Right cardiac atrium (tissue), 5 donors: ENCODE measurements at places on chromosomes 2 and 18. TPM values are rescaled to one million over a fixed set of nuclear protein-coding genes. Genes with fewer than 3 reads are reported as not detected.
A peak's percentile ranks its signal among the peaks of the same experiment; 100 is the strongest.

DNA sequence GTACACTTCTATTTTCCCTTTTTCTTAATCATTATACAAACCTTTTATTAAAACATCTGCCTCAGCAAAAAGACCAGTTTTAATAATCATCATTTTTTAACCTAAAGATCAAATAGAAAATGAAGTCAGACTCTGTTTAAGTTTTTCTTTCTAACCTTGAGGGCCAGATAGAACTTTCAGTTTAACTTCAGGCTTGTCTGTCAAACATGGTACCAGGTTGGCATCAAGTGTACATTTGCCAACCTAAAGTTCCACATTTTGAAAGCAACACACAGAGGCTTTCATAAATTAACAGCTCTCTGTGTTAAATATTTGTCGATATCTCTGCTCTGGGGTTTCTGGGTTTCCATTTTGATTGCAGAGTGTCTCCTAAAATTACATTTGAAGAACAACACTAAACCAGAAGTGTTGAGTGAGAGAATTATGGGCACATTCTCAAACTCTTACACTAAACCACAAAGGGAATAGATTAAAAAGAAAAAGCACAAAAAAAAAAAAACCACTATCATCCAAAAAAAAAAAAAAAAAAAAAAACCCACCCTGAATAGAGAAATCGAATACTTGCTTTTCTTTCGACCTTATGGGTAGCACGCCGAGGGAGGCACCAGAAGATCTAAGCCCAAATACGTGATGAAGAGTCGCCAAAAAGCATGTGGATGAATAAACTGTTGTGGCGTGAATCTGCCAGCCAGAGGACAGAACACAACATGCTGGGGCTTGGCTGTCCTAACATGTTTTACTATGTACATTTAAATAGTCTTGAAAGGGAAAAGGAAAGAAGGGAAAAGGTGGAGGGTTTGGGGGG lies 166.2 kb downstream of the TCF4 start:
- DNase-seq: peak; percentile 18

- DNase-seq: no peak
Observed at GRCh38 chr2:80300954-80301353, 3.6 kb downstream of the LRRTM1 start.

GRCh38 chr2:11395389-11395788 lies 51.0 kb upstream of the ROCK2 start:
- DNase-seq: peak; percentile 76

DNA sequence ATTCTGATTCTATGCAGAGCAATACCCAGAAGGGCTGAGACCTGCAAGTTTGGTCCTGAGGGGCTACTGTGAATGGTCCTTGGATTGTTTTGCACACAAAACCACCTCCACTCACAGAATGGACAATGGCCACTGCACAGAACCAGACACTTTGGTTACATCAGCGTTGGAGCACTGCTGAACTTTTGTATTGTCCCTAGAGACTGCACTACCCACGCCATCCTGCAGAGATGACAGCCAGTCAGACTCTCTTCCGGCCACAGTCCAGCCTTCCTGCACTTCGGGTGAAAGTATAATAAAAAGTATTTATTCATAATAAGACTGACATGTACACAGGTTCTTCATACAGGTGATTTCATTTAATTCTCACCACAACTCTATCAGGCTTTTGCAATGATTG lies 35.7 kb downstream of the CELF4 start:
- DNase-seq: no peak

GRCh38 chr2:242048479-242048878 lies 178.9 kb downstream of the RTP5 start:
- no peak for DNase-seq

- DNase-seq: no peak
Observed at GRCh38 chr18:4309227-4309626, 145.9 kb downstream of the DLGAP1 start.

GRCh38 chr2:86025976-86026743 lies 79.5 kb downstream of the POLR1A start:
- DNase-seq: peak; percentile 56

DNA sequence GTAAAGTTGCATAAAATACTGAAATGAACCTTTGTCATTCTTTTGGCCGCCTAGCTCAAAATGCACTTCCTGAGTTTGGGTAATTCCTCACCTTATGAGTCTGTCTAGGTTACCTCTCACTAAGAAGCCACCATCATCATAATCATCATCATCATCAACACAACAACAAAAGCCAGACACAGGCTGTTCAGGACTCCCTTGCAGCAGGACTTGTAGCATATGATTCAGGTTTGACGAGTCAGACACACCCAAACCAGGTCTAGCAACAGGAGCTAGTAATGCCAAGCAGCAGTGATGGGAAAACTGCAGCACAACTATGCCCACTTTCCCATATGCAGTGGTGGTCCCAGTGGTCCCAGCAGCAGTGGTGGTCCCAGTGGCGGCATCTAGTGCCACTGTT lies 2.8 kb upstream of the SGO2 start:
- DNase-seq: no peak

Gene ITSN2
- 54.4 TPM for total RNA-seq

DNA sequence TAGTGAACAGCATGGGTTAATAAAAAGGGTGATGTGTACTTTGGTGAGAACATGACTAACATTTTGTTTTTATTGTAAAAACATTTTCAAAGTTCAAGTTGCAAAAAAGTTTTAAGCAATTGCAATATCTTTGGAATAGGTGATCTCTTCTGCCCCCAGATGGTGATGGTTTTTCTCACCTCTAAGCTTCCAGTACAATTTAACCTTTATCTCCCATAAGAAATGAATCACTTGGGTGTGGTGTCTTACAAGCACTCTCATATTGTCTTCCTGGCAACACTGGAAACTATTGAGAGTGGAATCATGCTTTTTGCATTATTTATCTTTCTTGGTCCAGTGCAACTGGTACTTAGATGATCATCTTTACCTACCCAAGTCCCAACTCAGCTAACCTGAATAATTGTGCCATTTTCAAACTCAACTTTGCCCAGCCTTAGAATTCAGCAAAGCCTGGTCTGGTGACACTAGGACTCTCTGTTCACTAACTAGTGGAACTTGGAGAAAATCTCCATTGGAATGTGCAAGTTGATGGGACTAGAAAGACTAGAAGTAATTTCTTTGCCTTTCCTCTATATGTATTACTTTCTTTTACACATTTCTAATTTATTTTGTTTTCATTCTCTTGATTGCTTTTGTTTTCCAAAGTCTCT lies 964.7 kb upstream of the ZEB2 start:
- DNase-seq: no peak

GRCh38 chr2:206457188-206457634 lies 13.9 kb downstream of the ADAM23 start:
- DNase-seq: no peak

GRCh38 chr2:197296835-197297234 lies 13.7 kb downstream of the ANKRD44 start:
- no peak for DNase-seq

- DNase-seq: no peak
Observed at GRCh38 chr2:160174322-160174721, 25.8 kb downstream of the ITGB6 start.

- DNase-seq: no peak
Observed at GRCh38 chr2:110883406-110883805, 151.0 kb downstream of the ACOXL start.

- no peak for DNase-seq
Observed at GRCh38 chr2:234792621-234793022, 159.2 kb upstream of the SH3BP4 start.

Gene PDE6D
- 15.0 TPM for total RNA-seq

- no peak for DNase-seq
Observed at GRCh38 chr2:206112846-206113547, 27.0 kb upstream of the INO80D start.

DNA sequence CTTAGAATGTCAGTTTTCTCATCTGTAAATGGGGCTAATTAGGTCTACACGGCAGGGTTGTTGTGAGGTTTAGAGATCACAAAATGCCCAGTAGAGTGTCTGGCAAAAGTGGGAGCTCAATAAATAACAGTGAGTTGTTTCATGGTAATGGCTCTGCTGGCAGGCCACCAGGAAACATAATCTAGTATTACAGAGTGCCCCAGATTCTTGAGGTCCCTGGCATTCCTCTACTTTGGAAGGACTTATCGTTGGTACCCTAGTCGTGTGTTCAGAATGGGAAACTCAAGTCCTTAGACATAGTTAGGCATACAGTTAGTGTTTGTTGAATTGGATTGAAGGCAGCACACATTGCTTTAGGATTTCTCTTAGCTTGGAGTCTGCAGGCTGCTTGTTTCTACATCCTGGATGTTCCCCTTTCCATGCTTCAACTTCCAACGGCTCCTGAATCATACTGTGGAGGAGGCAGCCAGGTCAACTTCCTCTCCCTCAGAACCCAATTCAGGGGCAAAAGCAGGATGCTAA lies 161.5 kb upstream of the FOSL2 start:
- no peak for DNase-seq

GRCh38 chr2:238467792-238468191 lies 41.1 kb downstream of the ASB1 start:
- no peak for DNase-seq

Gene KCNK3
- total RNA-seq: 28.8 TPM

GRCh38 chr2:173898178-173898668 lies 67.0 kb downstream of the SP3 start:
- no peak for DNase-seq

Gene TEX44
- total RNA-seq: not detected

Gene RASGRP3
- 38.2 TPM for total RNA-seq

Gene STEAP3
- 11.1 TPM for total RNA-seq

- no peak for DNase-seq
Observed at GRCh38 chr18:34929336-34929780, 111.9 kb upstream of the MAPRE2 start.

DNA sequence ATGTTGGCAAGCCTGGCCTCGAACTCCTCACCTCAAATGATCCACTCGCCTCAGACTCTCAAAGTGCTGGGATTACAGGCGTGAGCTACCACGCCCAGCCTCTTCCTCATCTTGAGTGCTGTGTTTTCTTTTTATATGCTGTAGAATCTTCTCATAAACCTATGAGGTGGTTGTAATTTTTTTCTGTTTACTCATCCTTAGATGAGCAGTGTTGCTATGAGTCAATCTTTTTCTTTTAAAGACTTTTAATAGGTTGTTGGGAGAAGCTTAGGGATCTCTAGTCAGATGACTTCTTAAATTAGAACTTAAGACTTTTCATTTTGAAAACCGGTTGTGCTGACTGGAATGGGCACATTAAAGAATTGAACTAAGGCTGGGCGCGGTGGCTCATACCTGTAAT lies 8.7 kb upstream of the AAK1 start:
- no peak for DNase-seq

GRCh38 chr2:199378948-199379650 lies 78.6 kb downstream of the SATB2 start:
- DNase-seq: no peak

Gene TANC1
- total RNA-seq: 44.2 TPM
